EL (cell line): ENCODE measurements at places on chromosomes 2 and 18.

GRCh38 chr2:112723995-112724394 is 3.2 kb downstream of the NT5DC4 start:
- no peak for DNase-seq

GRCh38 chr18:26471027-26471426 is 77.3 kb downstream of the KCTD1 start:
- peak; percentile 53 for DNase-seq

DNA sequence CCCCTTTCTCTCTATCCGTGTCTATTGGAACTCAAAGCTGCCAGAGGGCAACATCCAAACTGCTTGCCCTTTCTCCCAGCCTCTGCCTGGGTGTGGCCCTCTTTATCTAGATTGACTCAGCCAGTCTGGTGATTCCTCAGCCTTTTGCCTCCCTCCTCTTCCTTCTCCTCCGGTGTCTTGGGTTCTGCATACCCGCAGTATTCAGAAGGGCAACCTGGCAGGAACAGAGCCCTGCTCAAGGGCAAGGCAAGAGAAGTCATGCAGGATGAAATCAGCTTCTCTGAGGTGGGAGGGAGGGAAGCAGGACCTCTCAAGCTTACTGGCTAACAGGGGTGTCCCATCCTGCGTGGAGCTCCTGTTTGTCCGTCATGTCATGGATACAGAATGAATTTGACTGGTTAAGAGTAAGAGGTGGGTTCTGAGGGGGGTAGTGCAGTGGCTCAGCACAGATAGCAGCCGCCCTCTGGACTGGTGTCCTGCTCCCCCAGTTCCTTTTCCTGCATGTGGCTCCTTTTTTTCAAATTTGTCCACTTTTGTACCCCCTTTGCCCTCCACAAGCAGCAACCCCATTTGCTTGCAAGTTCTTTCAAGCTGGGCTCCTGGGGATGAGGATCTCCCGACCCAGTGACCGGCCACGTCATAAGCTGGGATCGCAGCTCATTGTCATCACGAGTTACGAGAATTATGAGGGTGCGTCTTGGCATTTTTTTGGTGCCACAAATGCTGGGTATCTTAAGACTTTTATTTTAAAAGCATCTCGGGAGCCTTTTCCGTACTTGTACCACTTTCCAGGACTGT is 154.1 kb downstream of the FHOD3 start:
- DNase-seq, result no peak

GRCh38 chr2:46506131-46506706 is 26.9 kb downstream of the TMEM247 start:
- DNase-seq, result no peak

DNA sequence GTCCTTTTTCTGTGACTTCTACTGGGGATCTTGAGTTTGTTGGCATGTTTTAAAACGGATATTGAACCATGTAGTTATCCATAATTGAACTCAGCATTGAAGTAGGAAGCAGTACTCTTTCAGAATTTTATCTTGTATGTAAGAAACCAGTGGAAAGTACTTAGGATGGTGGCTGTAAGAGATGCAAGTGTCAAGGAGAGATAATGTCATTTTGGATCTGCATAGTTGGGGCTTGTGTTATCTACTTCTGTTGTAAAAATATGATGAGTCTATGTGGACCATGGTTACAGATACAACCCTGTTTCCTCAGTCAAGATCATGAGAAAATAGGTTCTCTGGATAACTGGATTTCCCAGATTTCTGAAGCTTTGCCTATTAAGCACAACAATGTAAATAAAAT is 113.7 kb downstream of the NAB1 start:
- no peak for DNase-seq

GRCh38 chr2:130185896-130186295 is 3.8 kb downstream of the MZT2B start:
- DNase-seq, result no peak

GRCh38 chr18:69935319-69936190 is 12.1 kb downstream of the CD226 start:
- DNase-seq, result no peak

DNA sequence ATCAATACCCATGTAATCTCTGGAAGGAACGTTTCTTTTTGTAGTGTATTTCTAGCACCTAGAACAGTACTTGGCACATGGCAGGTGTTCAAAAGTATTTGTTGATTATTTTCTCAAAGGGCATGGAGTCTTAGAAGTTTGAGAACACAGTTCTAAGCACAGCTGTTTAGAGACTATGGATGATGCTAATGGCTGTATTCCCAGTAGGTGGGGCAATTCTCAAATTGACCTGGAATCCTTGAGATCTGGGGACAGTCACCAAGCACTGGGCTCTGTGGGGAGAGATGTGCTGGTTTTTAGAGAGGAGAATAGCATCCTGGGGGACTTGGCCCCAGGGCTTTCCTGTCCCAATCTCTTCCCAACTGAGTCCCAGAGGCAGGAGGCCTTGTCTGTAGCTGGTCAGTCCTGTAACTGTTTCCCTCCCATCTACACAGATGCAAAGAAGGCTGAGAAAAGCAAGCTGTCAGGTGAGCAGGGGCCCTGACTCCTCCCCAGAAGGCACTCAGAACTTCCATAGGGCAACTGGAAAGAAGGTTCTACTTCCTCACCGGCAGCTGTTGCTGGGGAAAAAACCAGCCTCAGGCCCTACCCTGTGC is 17.5 kb upstream of the IL36G start:
- DNase-seq, result no peak

DNA sequence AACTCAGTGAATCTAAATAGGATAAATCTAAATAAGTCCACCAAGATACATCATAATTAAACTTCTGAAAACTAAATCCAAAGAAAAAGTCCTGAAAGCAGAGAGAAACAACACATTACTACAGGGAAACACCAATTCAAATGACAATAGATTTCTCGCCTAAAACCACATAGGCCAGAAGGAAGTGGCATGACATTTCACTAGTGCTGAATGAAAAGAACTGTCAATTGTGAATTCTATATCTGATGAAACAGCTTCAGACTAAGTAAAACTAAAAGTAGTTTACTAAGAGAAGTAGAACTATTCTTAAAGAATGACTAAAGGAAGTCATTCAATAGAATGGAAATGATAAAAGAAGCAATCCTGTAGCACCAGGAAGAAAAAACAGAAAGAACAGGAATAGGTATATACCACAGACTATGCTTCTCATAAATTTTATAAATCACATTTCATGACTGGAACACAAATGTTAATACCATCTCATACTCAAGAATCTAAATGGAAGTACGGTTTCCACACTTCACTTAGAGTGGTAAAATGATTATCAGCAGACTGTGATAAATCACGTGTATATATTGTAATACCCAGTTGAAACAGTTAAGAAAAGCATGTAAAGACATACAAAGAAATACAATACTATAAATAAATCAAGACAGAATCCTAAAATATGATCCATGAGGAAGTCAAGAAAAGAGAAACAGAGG is 46.4 kb downstream of the ASXL2 start:
- no peak for DNase-seq

DNA sequence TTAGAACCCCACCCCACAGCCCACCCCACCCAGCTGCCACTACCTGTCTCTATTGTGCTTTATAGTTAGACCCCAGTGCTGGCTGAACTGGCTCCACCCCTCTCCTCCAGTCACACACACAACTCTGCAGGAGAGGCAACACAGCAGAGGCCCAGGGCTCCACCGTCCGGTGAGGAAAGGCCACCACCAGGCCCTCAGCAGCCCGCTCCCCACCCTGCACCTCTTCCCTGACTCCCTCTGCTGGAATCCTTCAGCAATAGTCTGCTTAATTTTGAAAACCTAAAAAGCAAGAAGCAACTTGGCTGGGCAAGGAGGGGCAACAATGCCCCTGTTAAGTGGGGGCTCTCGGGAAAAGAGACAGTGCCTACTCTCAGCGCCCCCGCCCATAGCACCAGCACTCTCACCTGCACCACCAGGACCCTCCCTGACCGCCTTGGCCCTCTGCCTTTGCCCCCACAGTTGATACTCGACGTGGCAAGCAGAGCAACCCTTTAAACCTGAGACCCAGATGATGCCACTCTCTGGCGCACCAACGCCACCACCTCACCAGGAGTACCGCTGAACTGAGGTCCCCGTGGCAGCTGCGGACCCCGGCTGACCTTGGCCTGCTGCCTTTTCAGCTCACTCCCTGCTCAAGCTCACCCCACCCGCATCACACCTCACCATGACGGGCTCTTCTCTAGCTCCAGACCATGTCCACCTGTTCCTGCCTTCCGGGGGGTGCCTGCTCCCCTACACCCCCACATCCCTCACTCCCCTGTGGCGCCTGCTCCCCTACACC is 45.7 kb downstream of the NDUFA10 start:
- DNase-seq, result no peak

DNA sequence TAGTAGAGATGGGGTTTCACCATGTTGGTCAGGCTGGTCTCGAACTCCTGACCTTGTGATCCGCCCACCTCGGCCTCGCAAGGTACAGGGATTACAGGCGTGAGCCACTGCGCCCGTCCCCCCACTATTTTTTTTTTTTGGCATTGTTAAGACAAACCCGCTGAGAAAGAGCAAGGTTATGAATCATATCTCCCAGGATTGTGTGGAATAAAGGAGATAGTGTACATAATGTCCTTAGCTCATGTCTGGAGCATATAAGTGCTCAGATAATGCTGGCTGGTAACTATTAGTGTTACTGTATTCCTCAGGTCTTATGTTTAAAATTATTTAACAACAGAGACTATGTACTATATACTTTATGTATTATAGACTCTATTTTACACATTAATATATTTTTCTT is 36.0 kb downstream of the TTC27 start:
- DNase-seq, result no peak

DNA sequence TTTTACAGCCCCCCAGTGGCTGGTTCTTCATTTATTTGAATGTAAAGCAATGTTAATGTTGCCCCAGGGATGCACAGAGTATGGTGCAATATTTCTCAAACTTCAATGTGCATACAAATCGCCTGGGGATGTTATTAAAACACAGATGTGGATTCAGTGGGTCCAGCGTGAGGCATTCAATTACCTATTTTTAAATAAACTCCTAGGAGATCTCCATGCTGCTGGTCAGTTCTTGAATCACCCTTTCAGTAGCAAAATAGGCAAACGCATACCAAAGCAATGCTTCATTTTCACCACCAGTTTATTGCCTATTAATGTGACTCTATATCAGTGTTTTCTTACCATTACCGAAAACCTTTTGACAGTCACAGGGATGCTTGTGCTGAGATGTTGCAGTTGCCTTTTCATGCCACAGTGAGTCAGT is 530.7 kb downstream of the CBLN2 start:
- DNase-seq, result no peak

DNA sequence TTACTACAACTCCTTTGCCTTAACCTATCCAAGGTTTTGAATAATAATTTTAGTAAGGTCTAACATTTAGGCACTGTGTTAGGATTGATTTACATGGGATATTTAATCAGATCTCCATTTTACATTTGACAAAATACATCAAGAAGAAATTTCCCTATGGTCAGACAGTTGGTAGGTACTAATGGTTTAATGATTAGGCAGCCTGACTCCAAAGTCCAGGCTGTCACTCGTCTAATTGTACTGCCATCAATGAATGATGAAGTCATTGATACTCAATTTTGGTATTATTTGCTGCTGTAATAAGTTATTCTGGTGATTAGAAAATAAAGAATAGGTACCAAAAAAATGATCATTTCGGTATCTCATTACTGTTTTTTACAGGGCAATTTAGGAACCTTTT is 14.1 kb downstream of the BBS5 start:
- DNase-seq, result no peak

- no peak for DNase-seq
These were observed 997 bp upstream of the TGIF1 start for GRCh38 chr18:3448838-3449511.

DNA sequence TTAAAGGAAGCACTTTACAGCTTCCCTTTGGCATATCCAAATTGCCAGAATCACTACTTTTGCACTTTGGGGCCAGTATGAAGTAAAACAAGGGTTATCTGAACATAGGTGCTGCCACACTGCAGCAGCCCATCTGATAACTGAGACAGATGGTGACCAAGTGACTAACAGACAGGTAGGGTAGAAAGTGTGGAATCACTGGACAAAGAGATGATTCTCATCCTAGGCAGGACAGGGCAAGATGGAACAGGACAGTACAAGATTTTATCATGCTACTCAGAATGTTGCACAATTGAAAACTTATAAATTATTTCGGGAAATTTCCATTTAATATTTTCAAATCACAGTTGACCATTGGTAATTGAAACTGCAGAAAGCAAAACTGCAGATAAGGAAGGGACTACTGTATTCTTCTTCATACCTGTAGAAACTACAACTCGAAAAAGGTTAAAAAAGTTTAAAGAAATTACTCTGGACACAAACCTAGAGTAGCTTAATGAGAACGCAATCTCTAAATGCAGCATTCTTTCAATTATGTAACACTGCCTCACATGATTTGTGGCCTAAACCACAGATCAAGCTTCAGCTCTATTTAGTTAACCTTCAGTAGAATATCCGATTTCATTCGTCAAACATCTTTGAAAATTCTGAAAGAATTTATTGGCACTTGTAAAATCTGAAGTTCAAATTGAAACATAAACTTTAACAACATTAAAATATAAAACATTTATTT is 31.4 kb downstream of the HEATR5B start:
- no peak for DNase-seq

DNA sequence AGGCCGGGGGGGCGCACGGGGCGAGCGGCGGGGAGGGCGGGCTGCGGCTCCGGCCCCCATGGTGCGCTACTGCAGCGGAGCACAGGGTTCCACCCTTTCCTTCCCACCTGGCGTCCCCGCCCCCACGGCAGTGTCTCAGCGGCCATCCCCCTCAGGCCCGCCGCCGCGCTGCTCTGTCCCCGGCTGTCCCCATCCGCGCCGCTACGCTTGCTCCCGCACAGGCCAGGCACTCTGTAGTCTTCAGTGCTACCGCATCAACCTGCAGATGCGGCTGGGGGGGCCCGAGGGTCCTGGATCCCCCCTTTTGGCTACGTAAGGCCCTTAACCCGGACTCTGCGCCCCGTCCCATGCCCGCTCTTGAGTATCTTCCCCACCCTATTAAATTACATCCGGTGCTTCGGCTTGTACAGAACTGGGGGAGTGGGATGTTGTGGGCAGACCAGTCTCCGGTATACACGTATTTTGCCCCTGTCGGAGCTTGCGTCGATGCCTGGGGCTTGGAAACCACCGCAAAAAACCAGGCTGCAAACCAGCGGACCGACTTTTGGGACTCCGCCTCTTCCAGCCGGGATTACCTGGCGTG is 598 bp upstream of the WBP1 start:
- DNase-seq, result peak; percentile 49

- DNase-seq, result no peak
These were observed 24.9 kb upstream of the EPC2 start for GRCh38 chr2:148619560-148620195.

DNA sequence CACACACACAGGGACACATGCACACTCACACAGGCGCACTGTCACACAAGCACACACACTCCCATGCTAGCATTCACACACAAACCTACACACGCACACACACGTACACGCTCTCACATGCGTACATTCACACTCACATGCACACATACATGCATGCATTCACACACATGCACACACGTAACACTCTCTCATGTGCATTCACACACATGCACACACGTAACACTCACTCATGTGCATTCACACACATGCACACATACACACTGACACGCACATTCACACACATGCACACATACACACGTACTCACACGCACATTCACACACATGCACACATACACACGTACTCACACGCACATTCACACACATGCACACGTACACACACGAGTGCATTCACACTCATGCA is 16.3 kb downstream of the ADI1 start:
- DNase-seq, result no peak
